ENCODE measurements at places on chromosomes 4 and X.

GRCh38 chr4:25015012-25015411 is 15.7 kb downstream of the LGI2 start:
- no peak for DNase-seq

DNA sequence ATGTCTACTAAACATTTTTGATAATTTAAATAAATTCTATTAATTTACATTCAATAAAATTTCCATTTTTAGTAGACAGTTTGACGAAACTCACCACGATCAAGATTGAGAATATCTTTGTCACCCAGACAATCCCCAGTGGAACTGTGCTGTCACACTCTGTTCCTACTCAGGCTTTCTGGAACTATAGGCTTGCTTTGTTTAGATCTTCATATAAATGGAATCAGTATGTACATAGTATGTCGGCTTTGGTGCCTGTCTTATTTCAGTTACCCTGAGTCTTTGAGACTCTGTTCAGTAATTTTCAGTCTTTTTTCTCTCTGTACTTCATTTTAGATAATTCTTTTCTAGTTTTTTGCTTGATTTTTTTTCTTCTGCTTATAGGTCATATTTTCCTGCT is 163.5 kb upstream of the EMCN start:
- no peak for DNase-seq

DNA sequence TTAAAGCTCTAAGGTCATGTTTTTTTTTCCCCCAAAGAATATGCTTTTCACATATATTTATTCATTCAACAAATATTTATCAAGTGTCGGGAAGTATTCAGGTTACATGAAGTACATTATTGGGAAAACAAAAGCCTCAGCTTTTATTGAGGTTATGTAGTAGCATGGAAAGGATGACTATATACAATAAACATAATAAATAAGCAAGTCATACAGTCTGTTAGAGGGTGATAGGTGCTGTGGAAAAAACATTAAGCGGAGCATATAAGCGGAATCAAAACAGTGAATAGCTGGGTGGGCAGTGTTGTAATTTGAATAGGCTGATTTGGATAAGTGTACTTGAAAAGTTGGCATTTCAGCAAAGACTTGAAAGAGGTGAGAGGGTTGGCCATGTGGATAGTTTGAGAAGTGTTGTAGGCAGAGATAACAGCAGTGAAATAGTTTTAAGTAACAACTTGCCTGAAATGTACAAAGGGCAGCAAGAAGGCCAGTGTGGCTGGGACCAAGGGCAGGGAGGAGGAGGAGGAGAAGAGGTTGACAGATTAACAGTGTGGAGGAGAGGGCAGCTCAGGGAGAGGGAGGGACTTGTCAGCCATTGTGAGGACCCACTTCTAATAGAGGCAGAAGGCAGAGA is 558.7 kb downstream of the SPRY1 start:
- no peak for DNase-seq

- DNase-seq, result no peak
Observed at GRCh38 chrX:144335402-144335801, 451.5 kb downstream of the UBE2NL start.

DNA sequence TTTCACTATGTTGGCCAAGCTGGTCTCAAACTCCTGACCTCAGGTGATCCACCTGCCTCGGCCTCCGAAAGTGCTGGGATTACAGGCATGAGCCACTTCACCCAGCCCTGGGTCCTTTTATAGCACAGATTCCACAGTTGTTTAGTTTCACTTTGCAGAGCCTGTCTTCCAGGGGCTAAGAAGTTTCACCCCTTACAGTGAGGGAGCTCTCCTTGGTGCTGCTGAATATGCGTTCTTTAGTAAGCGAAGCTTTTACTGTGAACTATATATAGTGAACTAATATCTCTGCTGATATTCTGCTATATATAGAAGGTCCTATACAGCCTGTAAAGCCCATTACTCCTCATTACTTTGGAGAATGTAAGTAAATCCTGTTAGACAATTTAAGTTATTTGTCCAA is 4.2 kb downstream of the TCEAL6 start:
- DNase-seq, result peak; percentile 19

- no peak for DNase-seq
Observed at GRCh38 chr4:8922481-8922880, 50.8 kb upstream of the HMX1 start.

- no peak for DNase-seq
Observed at GRCh38 chr4:2925931-2926860, 37.0 kb downstream of the NOP14 start.
